ENCODE measurements at places on chromosomes 3 and 15.

DNA sequence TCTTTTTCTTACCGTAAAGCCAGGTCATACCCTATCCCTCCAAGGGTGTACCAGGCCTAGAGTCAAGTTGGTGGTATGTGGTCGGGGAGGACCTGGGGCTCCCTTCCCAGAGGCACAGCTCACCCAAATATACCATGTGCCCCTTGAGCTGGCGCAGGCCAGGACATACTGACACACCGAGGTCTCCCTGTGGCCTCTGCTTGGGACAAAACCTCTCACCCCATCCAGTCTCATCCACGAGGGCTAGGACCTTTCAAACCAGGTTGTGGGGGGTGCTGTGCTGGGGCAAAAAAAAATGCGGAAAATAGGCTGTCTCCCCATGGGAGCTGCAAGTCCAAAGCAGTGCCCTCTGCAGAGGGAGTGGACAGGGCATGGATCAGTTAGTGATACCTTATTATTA, 22.8 kb downstream of the PTH1R start:
- no peak for DNase-seq

GRCh38 chr15:27339138-27339537, 368.2 kb downstream of the GABRG3 start:
- DNase-seq, result no peak

GRCh38 chr3:46675843-46676567, 17.5 kb downstream of the ALS2CL start:
- no peak for DNase-seq

- no peak for DNase-seq
These were observed 53.5 kb upstream of the PRTG start for GRCh38 chr15:55796321-55796965.

DNA sequence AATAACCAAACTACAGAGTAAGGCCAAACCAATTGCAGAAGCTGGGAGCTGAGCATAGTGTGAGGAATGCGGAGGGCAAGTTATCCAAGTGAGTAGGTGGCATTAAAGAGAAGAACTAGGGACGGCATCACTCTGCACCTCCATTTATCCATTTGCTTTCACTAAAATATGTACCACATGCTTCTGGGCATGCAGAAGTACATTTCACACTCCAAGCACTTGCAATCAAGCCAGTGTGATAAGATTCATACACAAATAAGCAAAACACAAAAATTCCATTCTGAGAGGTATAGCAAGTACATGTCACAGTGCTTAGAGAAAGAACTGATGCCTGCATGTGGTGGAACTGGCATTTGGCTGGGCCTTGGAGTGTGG, 81.1 kb downstream of the CCNL1 start:
- no peak for DNase-seq

DNA sequence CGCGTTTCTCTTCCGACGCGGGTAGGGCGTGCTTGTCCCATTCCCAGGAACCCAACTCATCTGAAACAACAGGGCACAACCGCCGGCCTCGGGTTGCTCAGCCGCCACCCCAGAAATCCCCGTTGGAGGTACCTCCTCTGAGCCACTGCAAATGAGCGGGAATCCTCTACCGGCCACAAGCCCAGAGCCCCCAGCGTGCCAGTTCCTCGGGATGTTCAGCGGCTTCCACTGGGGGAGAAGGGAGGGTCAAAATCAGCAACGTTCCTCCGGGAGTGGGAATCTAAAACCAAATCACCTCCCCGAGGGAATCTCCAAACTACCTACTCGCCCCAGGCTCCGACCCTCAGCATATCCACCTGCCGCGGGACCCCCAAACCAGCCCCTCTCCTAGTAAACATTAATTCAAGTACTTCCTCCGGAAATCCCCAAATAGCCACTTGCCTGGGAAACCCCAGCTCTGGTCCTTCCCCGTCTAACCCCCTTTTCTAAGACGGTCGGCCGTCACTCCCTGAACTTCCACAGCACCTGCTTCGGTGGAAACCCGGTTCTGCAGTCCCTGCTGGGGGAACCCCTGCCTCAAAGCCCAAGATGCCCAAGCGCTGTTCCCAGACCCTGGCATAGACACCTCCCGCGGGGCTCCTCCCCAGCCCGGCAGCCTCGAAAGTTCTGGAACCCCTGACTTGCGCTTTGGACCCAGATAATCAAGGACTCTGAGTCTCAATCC, 887 bp downstream of the OXTR start:
- no peak for DNase-seq

GRCh38 chr15:65344914-65345275, 32.9 kb downstream of the IGDCC3 start:
- DNase-seq, result no peak

GRCh38 chr3:154119951-154120350, 1.2 kb upstream of the ARHGEF26 start:
- no peak for DNase-seq

DNA sequence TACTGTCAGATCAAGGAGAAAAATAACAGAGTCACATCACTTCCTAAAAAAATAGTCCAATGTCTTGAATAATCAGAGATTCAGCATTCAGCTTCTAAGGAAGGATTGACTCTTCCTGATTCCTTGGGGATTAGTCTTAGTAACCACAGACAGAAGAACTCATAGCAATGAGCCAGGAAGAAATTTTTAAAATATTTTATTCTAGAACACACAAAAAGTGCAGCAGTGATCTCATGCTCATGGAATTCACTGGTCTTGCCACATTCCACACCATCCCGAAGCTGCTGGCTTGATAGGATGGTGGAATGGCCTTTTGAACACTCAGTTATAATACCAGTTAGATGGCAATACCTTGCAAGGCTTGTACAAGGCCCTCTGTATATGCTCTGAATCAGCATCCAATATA, 43.0 kb upstream of the ABI3BP start:
- DNase-seq, result no peak

- DNase-seq, result no peak
These were observed 211.9 kb downstream of the LRRN1 start for GRCh38 chr3:4011166-4011565.

DNA sequence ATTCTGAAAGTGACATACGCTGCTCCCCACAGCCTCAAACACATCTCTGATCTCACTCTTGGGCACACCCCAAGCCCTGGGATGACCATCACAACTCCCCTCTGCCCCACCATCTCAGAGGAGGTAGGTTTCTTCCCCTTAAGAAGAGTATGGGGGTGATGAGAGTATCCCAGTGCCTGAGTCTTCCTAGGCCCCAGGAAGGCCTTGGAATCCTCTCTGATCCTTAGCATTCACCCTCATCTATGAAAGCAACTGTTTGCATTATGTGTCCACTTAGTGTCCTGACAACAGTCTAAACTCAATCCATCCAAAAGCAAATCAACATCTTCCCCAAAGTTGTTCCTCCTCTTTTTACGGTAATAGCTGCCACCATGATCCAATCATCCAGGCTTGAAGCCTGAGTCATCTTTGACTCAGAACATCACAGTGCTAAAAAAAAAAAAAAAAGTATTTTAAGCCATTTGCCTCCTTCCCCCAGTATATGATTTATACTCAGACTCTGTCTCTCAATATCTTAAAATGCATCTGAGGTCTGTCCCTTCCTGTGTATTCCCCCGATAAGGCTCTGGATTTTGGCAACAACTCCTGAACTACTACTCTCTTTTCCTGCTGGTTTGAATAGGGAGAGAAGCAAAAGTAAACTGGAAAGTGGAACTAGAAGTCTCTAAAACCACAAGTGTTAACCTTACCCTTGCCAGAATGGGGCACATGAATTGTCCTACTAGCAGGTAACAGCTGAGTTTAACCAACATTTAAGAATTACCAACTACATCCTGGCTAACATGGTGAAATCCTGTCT, 22.5 kb downstream of the POPDC2 start:
- DNase-seq, result no peak

GRCh38 chr3:172687501-172687900, 23.4 kb downstream of the NCEH1 start:
- DNase-seq, result no peak

DNA sequence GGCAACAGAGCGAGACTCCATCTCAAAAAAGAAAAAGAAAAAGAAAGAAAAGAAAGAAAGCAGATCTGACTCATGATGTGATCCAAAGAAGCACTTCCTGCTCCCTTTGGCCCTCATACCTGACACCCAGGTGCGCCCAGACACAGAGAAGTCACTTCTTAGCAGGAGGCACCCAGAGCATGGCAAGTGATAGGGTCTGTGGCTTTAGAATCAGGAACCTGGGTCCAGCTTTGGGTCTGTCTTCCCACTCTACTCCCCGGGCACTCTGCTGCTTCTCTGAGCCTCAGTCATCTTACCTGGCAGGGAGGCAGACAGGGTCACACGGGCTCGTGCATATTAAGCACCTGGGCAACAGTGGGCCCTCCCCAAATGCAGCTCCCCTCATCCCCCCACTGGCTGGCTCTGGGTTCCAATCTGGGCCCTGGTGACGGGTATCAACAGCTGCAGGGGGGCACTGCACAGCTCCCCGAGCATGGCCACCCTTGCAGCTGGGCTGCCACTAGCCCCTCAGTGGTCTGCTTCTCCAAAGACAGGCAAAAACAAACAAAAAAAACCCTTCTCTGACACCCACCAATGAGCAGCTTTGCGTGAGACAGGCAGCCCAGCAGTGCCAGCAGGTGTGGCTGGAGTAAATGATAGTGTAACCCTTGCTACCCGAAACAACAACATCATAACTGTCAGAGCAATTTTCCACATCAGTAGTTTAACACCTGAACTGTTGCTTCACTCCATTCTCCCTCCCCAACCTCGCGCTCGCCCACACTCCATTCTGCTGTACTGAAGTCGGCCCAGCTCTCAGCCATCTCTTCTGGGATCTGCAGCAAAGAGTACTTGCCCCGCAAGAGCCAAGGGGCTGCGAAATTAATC, 99.8 kb downstream of the MEGF11 start:
- DNase-seq, result no peak

GRCh38 chr3:13963137-13963886, 83.4 kb upstream of the WNT7A start:
- no peak for DNase-seq

- DNase-seq, result no peak
These were observed 79.6 kb downstream of the ARNT2 start for GRCh38 chr15:80483725-80484161.

- DNase-seq, result no peak
These were observed 43.6 kb downstream of the ROBO1 start for GRCh38 chr3:79724206-79724605.

DNA sequence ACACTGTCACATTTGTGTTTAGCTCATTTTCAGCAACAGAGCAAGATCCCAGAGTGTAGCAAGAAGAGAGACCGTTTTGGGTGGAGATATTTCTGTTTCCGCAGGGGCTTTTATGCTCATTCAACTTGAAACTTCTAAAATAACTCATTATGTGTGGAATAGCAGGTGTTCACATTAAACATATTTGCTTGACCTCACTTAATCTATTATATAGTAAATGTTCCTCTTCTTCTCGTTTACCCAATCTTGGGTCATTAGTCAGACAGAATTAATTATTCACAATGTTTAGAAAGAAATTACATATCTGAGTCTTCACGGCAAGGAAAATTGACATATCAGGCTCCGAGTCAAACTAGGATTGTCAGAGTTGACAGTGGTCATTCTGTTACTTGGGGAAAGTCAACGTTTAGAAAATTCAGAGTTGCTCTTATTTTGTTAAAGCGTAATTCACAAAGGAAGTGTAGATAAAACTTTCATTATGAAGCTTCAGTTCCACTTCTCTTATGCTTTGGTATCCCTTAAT, 222.9 kb downstream of the TPRG1 start:
- no peak for DNase-seq

DNA sequence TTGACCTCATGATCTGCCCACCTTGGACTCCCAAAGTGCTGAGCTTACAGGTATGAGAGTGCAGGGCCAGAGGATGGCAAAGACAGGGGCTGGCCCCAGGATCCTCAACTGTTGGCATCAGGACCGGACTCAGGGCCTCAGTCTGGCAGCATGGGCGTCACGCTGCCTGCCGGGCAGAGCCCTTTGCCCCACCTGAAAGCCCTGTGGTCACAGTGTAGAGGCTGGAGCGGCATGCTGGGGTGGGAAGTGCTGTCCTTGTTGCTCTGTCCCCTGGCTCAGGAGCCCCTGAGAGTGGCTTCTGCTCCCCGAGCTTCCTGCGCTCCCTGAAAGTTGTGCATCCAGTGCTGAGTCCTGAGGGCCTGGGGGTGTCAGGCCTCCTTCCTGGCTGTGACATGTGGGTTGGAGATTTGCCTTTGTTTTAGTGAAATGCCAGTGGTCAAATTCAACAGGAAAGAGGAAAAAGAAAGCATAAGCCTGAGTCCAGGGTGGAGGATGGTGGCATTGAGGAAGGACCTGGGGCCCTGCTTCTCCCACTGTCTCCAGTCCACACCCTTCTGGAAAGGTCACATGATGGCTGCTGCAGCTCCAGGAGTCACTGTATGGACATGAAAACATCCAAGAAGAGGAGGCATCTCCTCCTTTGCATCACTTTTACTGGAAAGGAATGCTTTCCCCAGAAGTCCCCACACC, 147.2 kb downstream of the OR4M2 start:
- DNase-seq, result no peak

- no peak for DNase-seq
These were observed 185.9 kb downstream of the ABHD5 start for GRCh38 chr3:43876648-43877047.

DNA sequence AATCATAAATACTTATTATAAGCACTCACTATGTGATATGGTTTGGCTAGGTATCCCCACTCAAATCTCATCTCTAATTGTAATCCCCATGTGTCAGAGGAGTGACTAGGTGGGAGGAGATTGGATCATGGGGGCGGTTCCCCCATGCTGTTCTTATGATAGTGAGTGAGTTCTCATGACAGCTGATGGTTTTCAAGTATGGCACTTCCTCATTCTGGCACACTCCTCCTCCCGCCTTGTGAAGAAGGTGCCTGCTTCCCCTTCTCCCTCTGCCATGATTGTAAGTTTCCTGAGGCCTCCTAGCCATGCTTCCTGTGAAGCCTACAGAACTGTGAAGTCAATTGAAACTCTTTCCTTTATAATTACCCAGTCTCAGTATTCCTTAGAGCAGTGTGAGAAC, 53.3 kb upstream of the CHMP2B start:
- no peak for DNase-seq

- DNase-seq, result no peak
These were observed 90.2 kb upstream of the PRR20G start for GRCh38 chr3:127377801-127378655.

DNA sequence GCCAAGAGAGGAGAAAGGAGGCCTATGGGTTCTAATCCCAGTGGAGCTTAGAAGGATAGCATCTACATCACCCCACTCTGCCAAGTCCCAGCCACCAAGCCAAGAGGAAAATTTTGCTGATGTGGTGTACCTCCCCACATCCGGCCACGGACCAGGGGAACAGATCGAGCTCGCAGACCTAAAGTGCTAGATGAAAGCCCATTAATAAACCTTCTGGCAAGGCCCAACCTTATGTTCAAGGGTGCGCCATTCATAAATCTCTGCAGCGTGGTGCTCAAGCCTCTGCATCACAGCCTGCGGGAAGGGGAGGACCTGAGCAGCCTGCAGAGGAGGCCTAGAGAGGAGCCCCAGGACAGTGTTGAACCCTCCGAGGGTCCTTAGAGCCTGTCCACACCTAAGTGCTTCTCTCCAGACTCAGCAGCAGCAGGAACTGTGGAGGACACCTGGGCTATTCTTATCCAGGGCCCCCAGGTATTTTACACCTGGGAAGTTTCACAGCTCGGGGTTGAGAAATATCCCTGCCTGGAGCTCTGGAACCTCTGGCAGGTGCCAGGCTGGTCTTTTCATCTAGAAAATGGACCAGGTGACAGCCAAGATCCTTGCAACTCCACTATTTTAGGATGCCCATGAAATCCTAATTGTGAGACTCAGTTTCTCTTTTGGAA, 68.0 kb downstream of the MRPL46 start:
- DNase-seq, result no peak

Measured in CD4-positive, alpha-beta T cell treated with Interleukin-15 for 4 hours (primary cell).